ENCODE measurements at places on chromosomes 13 and 19. TPM values are rescaled to one million over a fixed set of nuclear protein-coding genes. Genes with fewer than 3 reads are reported as not detected.

Gene ACER1
- total RNA-seq = not detected

GRCh38 chr13:112067116-112067741 is at the start of gene SOX1:
Gene SOX1, plus strand, starts transcription at chr13:112067149. Its CDS starts 510 bp downstream, at chr13:112067659.
- peak; percentile 65 for DNase-seq

DNA sequence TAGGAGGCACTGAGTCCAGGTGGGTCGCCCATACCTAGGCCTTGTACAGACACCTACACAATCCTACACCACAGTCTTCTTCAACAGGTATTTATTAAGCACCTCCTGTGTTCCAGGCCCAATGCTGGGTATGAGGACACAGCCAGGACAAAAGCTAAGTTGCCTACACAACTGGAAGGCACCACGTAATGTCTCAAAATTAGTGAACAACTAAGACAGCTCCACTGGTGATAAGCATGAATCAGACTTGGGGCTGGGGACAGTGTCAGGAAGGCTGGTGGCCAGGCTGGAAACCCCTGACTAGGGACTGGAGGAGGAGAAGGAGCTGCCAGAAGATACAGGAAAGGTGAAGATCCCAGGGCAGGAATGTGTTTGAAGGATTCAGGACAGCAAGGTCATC is 2.4 kb downstream of the SMIM24 start:
- no peak for DNase-seq

- DNase-seq = peak; percentile 90
Measured at GRCh38 chr13:109787135-109787954, 962 bp upstream of the IRS2 start.

GRCh38 chr19:14056069-14056666 is 5.7 kb downstream of the PALM3 start:
- no peak for DNase-seq

DNA sequence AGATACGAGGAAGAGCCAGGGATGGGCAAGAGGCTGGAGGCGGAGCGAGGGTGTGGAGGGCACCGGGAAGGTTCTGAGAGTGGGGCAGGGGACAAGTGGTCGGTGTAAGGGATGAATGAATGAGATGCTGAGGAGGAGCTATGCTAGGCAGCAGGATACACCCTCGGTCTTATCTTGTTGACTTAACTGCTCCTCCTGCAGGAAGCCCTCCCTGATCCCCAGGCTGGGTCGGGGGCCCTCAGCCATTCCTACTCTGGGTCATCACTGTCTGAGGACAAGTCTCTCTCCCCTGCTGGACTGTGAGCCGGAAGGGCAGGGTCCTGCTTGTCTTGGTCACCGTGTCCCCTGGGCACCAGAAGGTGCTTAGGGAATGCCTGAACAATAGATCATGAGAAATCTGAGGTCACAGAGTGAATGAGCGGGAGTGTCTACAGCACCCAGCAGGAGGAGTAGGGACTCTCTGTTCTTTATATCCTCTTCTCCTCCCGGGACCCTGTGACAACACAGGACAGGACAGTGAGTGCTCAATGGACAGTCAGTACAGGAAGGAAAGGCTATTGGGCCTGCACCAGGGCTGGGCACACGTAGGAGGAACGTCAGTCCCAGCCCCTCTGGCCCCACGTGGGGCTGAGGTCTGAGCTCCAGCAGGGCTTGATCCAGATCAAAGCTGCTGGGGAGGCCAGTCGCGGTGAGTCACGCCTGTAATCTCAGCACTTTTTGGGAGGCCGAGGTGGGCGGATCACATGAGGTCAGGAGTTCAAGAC is 6.5 kb downstream of the NKPD1 start:
- DNase-seq = no peak

DNA sequence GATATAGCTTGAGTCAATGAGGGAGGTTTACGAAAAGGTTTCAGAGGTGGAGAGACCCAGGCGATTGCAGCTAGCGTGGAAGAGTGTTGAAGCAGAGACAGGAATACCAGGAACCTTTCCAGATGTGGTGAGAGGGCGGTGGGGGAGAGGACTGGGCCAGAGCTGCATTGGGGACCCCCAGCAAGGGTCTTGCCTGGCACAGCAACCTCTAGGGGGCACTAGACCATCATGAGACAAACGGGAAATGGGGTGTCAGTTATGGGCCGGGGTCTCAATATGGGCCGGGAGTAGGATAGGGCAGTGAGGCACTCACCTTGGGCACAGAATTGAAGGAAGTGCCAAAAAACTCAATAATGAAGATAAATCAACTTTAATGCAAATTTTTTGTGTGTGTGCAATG is 2.1 kb upstream of the LRP3 start:
- peak; percentile 38 for DNase-seq

GRCh38 chr19:2840794-2841791 is at the start of gene ZNF555:
Gene ZNF555, plus strand, starts transcription at chr19:2841475. Its CDS starts 98 bp downstream, at chr19:2841573.
- peak; percentile 98 for DNase-seq

GRCh38 chr13:50359041-50359367 is 343.8 kb downstream of the KCNRG start:
- no peak for DNase-seq

- no peak for DNase-seq
Measured at GRCh38 chr13:105151639-105152038, 1383.8 kb downstream of the EFNB2 start.

- no peak for DNase-seq
Measured at GRCh38 chr19:1567848-1568227, 287 bp downstream of the MEX3D start.

Gene FIZ1
- total RNA-seq = 12.4 TPM

Gene TPRX1
- not detected for total RNA-seq

- no peak for DNase-seq
Measured at GRCh38 chr13:25981060-25981459, 70.8 kb downstream of the SHISA2 start.

Gene C13orf42
- not detected for total RNA-seq

Gene ZNF534
- not detected for total RNA-seq

- DNase-seq = no peak
Measured at GRCh38 chr19:17393914-17394313, at the start of gene CCDC194. Gene CCDC194, minus strand, starts transcription at chr19:17394196. Its CDS starts 38 bp downstream, at chr19:17394158.

- DNase-seq = peak; percentile 50
Measured at GRCh38 chr13:111940892-111941291, 126.1 kb upstream of the SOX1 start.

DNA sequence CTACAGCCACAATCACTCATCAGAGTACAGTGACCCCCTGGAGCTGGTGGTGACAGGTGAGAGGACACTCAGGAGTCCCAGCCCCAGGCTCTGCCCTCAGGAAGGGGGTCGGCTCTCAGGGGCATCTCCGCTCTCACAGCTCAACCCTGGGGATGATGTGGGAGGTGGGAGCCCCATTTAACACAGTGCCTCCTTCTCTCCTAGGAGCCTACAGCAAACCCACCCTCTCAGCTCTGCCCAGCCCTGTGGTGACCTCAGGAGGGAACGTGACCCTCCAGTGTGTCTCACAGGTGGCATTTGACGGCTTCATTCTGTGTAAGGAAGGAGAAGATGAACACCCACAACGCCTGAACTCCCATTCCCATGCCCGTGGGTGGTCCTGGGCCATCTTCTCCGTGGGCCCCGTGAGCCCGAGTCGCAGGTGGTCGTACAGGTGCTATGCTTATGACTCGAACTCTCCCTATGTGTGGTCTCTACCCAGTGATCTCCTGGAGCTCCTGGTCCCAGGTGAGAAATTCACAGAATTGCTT is 1.0 kb downstream of the LILRA2 start:
- no peak for DNase-seq

DNA sequence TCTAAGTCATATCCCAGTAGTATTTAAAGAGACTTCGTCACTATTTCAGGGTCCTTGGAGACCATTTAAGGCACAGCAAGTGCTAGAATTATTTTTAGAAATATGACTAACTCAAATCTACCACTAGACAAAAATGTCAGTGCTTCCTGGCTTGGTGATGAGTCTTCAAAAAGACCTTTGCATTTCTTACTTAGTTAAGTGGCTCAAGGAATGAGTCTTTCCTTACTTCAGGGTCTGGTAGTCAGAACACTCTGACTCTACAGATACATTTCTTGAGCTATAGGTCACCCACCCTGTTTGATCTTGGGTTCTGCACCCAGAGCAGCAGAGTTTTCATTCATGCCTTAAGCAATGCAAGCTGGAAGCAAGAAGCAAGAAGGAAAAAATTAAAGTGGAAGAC is 191.0 kb upstream of the HTR2A start:
- DNase-seq = no peak

- no peak for DNase-seq
Measured at GRCh38 chr13:30745906-30746686, 10.8 kb downstream of the ALOX5AP start.

GRCh38 chr13:48562296-48563066 is 29.6 kb upstream of the RCBTB2 start:
- no peak for DNase-seq

Gene IZUMO2
- total RNA-seq = not detected

Gene ZNF575
- total RNA-seq = not detected

Gene PKN1
- total RNA-seq = 145 TPM

All from spleen (tissue), 13 donors.